ENCODE measurements at places on chromosomes 2 and 18. TPM values are rescaled to one million over a fixed set of nuclear protein-coding genes. Genes with fewer than 3 reads are reported as not detected.

Gene UGT1A4
- total RNA-seq: not detected

- DNase-seq: no peak
Observed at GRCh38 chr2:133360882-133361281, 207.4 kb downstream of the NCKAP5 start.

DNA sequence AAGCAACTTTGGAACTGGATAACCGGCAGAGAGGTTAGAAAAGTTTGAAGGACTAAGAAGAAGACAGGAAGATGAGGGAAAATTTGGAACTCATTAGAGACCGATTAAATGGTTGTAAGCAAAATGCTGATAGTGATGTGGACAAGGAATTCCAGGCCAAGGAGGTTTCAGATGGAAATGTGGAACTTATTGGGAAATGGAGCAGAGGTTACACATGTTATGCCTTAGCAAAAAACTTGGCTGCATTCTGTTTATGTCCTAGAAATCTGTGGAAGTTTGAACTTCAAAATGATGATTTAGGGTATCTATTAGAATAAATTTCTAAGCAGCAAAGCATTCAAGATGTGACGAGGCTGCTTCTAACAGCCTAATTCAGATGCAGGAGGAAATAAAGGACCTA, 675.1 kb upstream of the SYT4 start:
- DNase-seq: no peak

Gene COBLL1
- total RNA-seq: 17.0 TPM

GRCh38 chr2:121297217-121297830, 12.3 kb upstream of the TFCP2L1 start:
- no peak for DNase-seq

DNA sequence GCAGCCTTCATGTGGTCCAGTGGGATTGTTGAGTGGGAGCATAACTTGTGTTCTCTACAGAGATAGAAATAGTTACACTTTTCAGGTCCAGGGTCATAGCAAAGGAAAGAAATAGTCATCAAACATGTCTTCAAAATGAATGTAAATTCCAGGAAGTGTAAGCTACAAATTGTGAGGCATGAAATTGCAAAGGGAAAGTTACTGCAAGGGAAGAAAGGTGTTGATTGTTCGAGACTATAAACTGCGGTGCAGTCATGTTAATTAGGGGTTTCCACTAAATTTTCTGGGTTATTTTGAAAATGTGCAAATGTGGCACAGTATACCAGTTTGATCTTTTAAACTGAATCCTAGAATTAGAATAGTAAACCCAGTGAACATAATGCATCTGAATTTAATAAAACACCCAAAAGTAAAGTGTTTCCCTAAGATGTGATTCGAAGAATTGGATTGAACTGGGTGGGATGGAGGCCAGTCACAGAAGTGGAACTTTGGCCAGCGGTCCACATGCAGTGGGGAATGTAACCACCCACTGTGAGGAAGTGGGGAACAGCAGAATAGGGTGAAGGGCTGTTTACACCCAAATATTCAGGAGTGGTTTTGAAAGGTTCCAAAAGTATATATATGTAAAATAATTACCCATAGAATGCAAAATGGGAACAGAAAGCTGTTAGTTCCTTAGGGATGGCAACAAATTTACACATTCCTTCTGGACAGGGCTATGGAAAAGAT, 126.5 kb upstream of the CCDC68 start:
- no peak for DNase-seq

DNA sequence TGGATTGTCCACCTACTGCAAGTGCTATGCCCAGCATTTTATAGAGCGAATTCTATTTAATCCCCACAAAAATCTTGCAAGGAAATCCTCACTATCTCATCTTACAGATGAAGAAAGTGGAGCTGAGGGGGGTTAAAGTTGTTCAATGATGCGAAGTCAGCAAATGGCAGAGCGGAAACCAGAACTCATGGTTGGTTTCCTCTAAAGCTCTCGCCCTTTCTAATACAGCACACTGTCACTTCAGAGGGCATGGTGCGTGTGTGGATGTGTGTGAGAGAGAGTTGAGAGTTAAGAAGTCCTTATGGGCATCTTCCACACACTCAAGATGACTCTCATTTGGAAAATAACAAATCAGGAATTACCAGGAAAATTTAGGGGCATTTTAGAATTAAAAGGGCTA, 78.4 kb downstream of the TGFA start:
- no peak for DNase-seq

GRCh38 chr2:64987001-64987955, 1.9 kb upstream of the SLC1A4 start:
- DNase-seq: no peak

DNA sequence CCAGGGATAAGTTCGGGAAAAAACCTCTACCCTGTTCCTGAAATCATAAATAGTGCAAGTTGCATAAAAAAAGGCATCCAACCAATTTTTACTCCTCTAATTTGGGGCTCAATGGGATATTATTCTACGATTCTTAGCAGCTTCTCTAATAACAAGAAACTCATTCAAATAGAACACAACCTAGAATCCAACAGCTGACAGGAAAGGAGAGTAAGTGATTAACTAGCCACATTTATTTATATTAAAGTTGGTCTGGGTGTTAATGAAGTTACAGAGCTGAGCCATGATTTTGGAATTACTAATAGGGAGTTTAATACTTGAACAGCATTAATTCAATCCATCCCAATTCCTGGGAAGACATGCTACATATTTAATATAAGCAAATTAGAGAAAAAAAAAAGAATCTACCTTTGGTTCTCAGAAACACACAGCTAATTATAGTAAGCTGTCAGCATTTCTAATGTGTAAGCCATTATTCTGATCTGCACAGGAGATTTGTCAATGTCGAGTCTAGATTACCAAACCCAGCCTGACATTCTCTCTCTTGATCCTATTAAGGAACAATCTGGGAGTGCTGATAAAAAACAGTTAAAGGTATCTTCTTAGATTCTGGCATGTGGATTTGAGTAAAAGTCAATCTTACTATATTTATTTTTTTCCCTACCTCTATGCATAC, 267.7 kb downstream of the NBAS start:
- no peak for DNase-seq

DNA sequence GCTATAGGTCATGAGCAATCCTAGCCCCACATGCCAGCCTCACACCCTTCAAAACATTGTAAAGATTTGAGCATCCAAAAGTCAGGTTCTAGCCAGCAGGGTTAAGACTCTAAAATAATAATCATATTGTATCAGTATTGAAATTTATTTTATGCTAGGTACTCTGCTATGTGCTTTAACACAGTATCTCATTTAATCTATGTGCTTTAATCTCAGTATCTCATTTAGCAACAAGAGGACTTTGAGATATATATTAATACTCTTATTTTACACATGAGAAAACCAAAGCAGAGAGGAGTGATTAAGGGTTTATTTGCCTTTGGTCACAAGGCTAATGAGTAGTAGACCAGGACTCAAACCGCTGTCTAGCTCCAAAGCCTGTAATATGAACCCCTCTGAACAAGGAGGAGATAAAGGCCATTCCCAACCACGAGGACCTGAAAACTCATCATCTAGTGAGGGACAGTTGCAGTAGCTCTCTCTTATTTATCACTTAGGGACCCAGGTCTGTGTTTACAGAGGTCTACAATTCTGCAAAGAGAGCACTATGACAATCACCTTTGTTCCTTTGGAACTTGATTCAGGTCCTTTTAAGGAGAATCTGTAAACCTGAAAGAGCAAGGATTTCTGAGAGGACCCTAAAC, 116.5 kb upstream of the SERTAD2 start:
- no peak for DNase-seq
